EH (cell line): ENCODE measurements at places on chromosomes 16 and 17.
A peak's percentile ranks its signal among the peaks of the same experiment; 100 is the strongest.

DNA sequence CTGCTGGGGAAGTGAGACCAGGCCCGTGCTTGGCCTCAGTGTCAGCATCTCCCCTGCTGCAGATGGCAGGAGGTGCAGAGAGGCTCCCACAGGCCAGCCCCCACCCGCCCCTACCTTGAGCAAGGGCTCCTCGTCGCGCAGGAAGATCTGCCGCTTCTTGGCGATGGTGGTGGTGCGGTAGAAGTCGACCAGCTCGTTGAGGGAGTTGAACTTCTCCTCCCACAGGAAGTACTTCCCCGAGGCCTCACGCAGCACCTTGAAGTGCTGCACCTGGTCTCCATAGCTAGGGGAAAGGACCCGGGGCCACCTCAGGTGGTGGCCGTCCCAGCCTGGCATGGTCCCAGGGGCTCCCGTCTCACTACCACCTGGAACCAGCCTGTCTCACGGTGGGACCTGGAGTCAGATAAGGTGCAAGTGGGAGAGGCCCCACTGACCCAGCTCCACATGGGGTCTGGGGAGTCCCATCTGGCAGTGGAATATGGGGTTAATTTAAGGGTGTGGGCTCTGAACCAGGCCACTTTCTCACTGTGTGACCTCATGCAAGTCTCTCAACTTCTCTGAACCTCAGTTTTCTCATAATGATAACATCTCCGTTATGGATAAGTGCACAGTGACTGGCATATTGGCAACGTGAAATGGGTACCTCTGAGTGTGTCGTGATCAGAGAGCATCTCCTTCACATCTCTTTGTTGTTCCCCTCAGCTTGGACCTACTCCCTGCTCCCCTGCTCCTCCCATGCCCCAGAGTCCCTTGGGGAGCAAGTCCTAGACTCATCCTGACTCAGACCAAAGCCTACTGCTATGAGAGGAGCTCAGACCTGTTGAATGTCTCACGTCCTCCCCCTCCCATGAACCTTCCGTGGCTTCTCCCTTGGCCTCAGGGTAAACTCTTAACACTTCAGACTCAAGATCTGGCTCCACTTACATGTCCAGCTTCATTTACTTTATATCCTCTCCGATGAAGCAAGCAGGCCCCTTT lies 19.8 kb upstream of the FAM83G start:
- DNase-seq = peak; percentile 69

DNA sequence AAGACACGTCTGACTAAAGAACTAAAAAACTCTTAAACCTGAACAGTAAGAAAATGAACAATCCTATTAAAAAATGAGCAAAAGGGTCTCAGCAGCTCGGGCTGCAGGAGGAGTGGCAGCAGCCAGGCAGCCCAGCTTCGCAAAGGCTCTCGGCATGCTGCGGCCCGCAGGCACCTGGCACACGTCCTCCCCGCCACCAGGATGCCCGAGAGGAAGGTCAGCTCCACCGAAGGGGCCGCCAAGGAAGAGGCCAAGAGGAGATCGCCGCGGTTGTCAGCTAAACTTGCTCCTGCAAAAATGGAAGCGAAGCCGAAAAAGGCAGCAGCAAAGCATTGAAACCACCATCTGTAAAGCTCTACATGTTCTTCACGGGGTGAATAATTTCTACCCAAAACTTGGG lies 173.5 kb downstream of the BCAS3 start:
- no peak for DNase-seq

- DNase-seq = no peak
These were observed 412.2 kb upstream of the EEF2KMT start for GRCh38 chr16:5509794-5510193.

DNA sequence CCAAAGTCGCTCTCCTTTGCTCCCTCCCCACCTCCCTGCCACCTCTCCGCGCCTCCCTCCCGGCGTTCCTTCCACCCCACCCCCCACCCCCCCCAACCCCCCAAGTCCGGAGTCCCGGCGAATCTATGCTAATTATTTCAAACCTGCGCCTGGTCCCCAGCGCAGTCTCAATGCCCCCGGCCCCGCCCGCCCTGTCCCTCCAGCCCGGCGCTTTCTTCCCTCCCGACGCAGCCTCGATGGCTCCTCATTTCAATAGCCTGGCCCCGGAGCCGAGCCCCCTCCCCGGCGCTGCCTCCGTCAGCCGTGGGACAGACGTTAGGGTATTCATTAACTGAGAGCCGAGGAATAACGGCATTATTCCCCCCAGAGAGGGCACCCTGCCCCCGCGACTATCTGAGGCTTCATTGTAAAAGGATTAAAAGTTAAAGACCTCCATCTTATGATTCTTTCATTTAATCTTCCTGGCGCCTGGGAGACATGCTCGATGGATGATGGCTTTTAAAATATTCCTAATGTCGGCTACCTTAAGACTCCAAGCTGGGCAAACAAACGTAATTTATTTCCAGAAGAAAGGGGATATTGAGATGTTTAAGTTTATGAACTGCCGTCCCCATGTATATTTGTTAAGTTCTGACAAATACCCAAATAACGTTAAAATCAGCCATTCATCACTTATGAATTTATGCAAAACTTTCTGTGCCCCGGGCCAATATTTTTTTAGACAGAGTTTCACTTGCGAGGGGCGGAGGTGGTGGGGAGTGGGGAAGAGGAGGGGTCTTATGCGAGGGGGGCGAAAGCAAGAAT lies 3.4 kb downstream of the NOG start:
- DNase-seq = no peak

- peak; percentile 94 for DNase-seq
These were observed 41.5 kb upstream of the MED9 start for GRCh38 chr17:17435323-17435722.

- no peak for DNase-seq
These were observed 1.2 kb downstream of the CACNA1G start for GRCh38 chr17:50561746-50562141.
